ENCODE measurements at places on chromosomes 7 and 10. TPM values are rescaled to one million over a fixed set of nuclear protein-coding genes. Genes with fewer than 3 reads are reported as not detected.

- peak overlapping the region; percentile 83 for H3K27ac ChIP-seq
- DNase-seq = peak; percentile 76
- H3K4me3 ChIP-seq = no peak overlapping the region
- no peaks in the 10 kb centered on the region for H3K27me3 ChIP-seq
- peaks cover 64% of the 10 kb centered on the region for H3K4me1 ChIP-seq
These were observed 141.3 kb downstream of the NRP1 start for GRCh38 chr10:33193057-33193700.

- no peak for DNase-seq
- no peaks in the 10 kb centered on the region for H3K27me3 ChIP-seq
- peaks cover 6% of the 10 kb centered on the region for H3K4me1 ChIP-seq
- H3K27ac ChIP-seq = no peak overlapping the region
- no peak overlapping the region for H3K4me3 ChIP-seq
These were observed 14.5 kb downstream of the DNAJB9 start for GRCh38 chr7:108584211-108584610.

Gene ELAPOR2
- total RNA-seq = 3.9 TPM

Gene PHKG1
- 21.4 TPM for total RNA-seq

DNA sequence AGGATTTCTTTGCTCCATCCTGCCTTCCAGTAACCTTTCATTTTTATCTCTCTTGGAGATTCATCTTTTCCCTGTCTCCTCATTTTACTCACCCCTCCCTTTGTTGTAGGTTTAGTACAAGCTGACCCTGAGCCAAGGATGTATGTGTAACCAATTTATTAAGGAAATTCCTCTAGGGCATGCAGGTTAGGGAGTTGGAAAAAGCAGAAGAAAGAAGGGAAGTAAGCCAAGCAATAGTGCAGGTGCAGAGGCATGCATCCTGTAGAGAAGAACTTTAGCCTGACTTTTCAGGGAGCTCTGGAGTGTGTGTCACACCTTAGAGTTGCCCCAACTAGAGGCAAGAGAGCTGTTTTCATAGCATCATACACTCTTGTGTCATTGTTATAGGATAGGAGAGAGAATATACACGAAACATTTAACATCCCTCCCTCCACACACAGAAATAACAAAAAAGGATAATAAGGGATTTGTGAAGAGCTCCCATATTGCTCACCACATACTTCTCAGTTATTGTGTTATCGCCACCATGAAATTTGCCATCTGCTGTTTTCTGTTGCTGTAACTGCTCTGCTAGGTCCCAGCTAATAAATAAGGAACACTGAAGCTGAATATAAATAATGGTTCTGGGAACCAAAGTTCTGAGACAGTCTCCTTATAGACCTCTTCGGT is 21.8 kb upstream of the SEMA3C start:
- peaks cover 20% of the 10 kb centered on the region for H3K4me1 ChIP-seq
- no peaks in the 10 kb centered on the region for H3K36me3 ChIP-seq
- H3K27me3 ChIP-seq = no peaks in the 10 kb centered on the region
- H3K27ac ChIP-seq = peak overlapping the region; percentile 56
- no peak for DNase-seq
- no peak overlapping the region for H3K4me3 ChIP-seq
